T1000 (cell line): ENCODE measurements at places on chromosomes 16 and 17.

DNA sequence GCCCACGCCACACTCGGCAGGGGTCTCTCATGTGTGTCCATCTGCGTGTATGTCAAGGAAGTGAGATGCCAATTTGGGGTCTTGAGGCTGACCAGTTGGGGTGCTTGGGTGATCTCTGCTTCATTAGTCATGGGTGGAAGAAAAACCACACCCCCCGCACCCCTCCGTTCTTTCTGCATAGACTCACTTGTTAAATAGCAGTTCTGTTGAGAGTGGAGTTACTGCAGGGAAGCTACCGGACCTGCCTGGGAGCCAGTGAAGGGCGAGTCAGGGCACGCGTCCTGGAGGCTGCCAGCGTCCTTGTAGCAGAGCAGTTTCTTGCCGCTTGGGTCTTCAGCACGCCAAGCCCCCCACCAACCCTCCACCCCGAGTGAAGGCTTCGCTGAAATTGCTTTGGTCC lies 8.5 kb downstream of the SNN start:
- no peak for DNase-seq

- DNase-seq: no peak
Observed at GRCh38 chr16:21953541-21953902, 361 bp downstream of the UQCRC2 start.

DNA sequence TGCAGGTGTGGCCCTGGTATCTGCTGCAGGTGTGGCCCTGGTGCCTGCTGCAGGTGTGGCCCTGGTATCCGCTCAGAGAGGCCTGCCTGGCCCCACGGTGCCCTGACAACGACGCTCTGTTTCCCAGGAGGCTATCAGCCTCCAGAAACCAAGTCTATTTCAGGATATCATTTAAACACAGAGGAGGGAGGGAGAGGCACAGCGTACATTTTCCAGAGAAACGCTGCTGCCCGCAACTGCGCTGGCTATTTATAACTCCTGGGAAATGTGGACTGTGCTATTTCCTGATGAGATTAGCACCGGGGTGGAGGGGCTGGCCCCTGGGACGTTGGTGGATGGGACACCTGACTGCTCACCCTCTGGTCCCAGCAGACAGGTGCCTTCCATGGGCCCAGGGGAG lies 22.5 kb downstream of the TIMM22 start:
- DNase-seq: no peak

DNA sequence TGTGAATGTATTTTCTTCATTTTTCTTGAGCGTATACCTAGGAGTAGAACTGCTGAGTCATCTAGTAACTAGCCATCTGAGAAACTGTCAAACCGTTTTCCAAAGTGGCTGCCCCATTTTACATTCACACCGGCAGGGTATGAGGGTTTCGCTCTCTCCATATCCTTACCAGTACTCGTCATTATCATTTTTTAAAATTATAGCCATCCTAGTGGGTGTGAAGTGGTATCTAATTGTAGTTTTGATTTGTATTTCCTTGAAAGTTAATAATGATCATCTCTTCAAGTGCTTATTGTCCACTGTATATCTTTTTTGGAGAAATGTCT lies 6.0 kb downstream of the RNF157 start:
- DNase-seq: no peak
